GM12891 (cell line): ENCODE measurements at places on chromosomes 3 and 15.

- no peak for DNase-seq
Observed at GRCh38 chr3:151900884-151901643, 27.6 kb downstream of the SUCNR1 start.

GRCh38 chr3:187968883-187969580 is 184.9 kb upstream of the LPP start:
- no peak for DNase-seq

DNA sequence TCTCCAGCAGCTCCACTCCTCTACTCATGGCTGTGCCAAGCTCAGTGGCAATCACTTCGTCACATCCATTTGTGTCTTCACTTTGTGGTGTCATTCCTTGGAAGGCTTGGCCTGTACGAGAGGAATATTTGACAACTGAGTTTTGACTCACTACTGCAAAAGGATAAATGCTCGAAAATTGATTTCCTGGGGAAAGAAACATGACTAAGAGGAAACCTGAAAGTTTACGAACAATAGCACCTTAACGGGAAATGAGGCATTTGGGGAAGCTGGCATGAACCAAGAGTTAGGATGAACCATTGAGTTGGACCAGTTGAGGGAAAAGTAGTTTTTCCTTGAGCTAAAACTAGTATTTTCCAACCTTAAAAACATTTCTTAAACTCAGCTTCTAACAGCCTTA is 74.2 kb upstream of the ABHD17C start:
- no peak for DNase-seq

GRCh38 chr3:123388042-123388441 is 60.8 kb downstream of the ADCY5 start:
- DNase-seq = no peak

DNA sequence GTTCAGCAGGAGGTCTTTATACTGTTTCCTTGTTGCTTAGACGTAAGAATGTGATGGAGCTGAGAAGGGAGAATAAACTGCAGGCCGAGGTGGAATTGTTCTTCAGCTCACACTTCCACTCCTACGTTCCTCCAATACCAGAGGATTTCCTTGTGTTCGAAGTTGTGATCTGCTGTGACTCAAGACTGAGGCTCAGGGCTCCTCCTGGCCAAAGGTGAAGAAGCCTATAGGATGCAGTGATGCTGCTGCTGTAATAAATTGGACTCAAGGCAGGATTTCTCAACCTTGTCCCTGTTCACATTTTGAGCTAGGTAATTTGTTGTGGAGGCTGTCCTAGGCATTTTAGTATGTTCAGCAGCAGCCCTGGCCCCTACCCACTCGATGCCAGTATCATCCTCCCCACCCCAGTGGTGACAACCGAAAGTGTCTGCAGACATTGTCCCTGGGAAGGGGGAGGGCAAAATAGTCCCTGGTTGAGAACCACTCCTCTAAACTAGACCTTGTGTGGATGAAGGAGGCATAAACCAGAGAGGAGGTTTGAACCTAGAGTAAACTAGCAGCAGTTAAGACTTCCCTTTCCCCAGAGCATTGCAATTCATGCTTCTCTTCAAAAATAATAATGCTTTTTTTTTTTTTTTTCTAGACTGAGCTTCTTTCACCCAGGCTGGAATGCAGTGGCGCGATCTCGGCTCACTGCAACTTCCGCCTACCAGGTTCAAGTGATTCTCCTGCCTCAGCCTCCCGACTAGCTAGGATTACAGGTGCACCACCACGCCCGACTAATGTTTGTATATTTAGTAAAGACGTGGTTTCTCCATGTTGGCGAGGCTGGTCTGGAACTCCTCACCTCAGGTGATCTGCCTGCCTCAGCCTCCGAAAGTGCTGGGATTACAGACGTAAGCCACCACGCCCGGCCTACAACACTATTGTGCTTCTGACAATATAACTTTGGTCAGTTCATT is 11.1 kb downstream of the RAP2B start:
- no peak for DNase-seq
